ENCODE measurements at places on chromosomes 5 and 9. TPM values are rescaled to one million over a fixed set of nuclear protein-coding genes. Genes with fewer than 3 reads are reported as not detected.

DNA sequence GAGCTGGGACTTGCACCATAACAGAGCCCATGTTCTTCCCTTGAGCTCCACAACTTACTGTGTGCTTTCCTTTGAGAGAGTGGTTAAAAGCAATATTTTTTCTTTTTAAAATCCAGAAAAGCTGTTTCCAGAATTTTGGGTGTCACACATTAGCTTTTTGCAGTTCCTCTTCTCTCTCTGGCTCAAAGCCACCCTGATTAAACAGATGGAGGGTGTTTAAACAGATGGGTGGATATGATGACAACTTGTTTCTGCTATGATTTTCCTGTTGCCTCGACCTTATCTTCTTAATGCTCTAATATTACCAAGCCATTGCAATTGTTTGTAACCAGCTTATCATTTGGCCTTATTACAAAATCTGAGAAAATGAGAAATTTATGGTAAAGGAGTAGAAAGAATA lies 22.9 kb upstream of the CFAP95 start:
- no peaks in the 10 kb centered on the region for H3K36me3 ChIP-seq
- H3K27me3 ChIP-seq = no peaks in the 10 kb centered on the region
- no peaks in the 10 kb centered on the region for H3K4me1 ChIP-seq
- no peak for DNase-seq
- H3K4me3 ChIP-seq = no peak overlapping the region

GRCh38 chr5:137332296-137332695 lies 166.8 kb downstream of the SPOCK1 start:
- peaks cover 2% of the 10 kb centered on the region for H3K27me3 ChIP-seq
- no peaks in the 10 kb centered on the region for H3K36me3 ChIP-seq
- H3K27ac ChIP-seq = no peak overlapping the region
- H3K4me1 ChIP-seq = no peaks in the 10 kb centered on the region
- DNase-seq = no peak
- H3K4me3 ChIP-seq = no peak overlapping the region

DNA sequence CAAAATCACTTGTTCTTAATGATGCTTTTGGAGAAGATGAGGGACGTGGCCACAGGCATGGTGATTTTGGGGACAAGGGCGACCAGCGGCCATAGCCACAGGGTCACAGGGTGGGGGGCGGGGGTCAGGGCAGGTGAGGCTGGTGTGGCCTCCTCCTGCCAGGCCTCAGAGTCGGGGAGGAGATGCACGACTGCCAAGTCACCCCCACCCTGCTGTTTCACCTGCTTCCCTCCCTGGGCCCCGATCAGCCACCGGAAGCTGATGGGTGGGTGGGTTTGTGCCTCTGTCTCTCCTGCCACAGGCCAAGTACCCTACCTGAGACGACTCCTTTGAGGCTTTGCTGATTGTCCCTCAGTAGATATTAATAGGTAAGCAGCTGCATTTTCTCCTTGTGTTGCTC lies 199.3 kb downstream of the PAX5 start:
- no peak overlapping the region for H3K4me3 ChIP-seq
- DNase-seq = no peak
- no peaks in the 10 kb centered on the region for H3K27me3 ChIP-seq
- no peaks in the 10 kb centered on the region for H3K36me3 ChIP-seq
- H3K4me1 ChIP-seq = no peaks in the 10 kb centered on the region

GRCh38 chr5:90347462-90347861 lies 62.1 kb downstream of the CETN3 start:
- no peak for DNase-seq
- no peaks in the 10 kb centered on the region for H3K36me3 ChIP-seq
- H3K27ac ChIP-seq = no peak overlapping the region
- no peaks in the 10 kb centered on the region for H3K27me3 ChIP-seq
- H3K4me3 ChIP-seq = no peak overlapping the region

DNA sequence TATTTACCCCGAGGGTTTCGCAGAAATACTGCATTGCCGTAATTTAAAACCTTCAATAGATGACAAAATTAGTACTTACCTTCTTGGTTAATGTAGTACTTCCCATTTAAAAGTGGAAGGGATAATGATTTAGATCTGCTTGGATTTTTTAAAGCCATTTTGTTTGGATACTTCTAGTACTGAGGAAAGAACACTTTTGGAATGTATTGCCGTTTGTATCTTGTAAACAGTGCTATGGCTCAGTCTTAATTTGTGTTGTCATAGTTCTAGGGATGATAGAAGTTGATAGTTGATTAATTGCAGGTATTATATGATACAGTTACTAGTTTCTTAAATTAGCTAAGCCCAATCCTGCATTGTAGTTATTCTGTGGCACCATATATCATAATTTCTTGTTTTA lies 33.1 kb downstream of the TNPO1 start:
- H3K36me3 ChIP-seq = peaks cover 11% of the 10 kb centered on the region
- H3K27me3 ChIP-seq = no peaks in the 10 kb centered on the region
- DNase-seq = no peak
- H3K4me1 ChIP-seq = peaks cover 73% of the 10 kb centered on the region
- peak overlapping the region; percentile 95 for H3K27ac ChIP-seq

Gene SAPCD2
- total RNA-seq = 0.15 TPM

Gene NTNG2
- total RNA-seq = 0.36 TPM

DNA sequence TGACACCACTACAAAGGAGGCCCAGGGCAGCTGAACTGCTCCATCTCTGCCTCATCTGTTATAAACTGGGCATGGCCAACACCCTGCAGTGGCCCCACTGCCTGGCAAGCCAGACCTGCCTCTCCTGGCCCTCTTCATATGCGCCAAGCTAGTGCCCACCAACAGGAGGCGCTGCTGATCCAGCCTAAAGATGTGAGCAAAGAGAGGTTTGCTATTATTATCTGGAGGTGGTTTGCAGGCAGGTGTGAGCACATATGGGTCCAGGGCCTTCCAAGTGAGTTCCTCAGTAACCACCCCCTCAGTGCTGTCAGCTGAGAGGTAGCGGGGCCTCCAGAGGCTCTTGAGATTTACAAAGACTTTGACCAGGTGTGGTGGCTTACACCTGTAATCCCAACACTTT lies 232.2 kb downstream of the SYK start:
- no peaks in the 10 kb centered on the region for H3K36me3 ChIP-seq
- H3K4me3 ChIP-seq = no peak overlapping the region
- DNase-seq = no peak
- peaks cover 4% of the 10 kb centered on the region for H3K4me1 ChIP-seq
- no peaks in the 10 kb centered on the region for H3K27me3 ChIP-seq

- no peak overlapping the region for H3K4me3 ChIP-seq
- H3K27ac ChIP-seq = no peak overlapping the region
- no peaks in the 10 kb centered on the region for H3K36me3 ChIP-seq
- DNase-seq = no peak
These were observed 10.2 kb upstream of the NTRK2 start for GRCh38 chr9:84659313-84659712.

Gene SLC31A2
- 10.0 TPM for total RNA-seq

- no peak for DNase-seq
- peaks cover 12% of the 10 kb centered on the region for H3K4me1 ChIP-seq
- H3K36me3 ChIP-seq = no peaks in the 10 kb centered on the region
These were observed 583 bp upstream of the TJP2 start for GRCh38 chr9:69173497-69173890.

Gene ACSL6
- total RNA-seq = 2.2 TPM

DNA sequence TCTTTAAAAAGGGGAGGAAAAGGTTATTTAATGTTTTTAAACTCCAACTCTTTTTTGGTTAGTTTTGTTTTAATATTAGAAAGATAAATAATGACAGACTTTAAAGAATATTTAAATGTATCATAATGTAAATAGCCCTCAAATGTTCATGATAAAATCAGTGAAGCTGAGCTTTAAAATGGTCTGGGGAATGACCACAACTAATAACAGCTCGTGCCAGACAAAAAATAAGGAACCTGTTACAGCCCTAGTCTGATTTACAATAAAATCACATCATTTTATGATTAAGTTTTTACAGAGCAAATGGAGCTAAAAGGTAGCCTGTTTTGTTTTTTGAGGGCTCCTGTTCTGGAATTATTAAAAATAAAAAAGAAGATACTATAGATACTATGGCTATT lies 46.1 kb downstream of the VCAN start:
- DNase-seq = no peak
- no peaks in the 10 kb centered on the region for H3K27me3 ChIP-seq
- H3K27ac ChIP-seq = no peak overlapping the region
- no peak overlapping the region for H3K4me3 ChIP-seq
- no peaks in the 10 kb centered on the region for H3K36me3 ChIP-seq

Gene WNT8A
- not detected for total RNA-seq

DNA sequence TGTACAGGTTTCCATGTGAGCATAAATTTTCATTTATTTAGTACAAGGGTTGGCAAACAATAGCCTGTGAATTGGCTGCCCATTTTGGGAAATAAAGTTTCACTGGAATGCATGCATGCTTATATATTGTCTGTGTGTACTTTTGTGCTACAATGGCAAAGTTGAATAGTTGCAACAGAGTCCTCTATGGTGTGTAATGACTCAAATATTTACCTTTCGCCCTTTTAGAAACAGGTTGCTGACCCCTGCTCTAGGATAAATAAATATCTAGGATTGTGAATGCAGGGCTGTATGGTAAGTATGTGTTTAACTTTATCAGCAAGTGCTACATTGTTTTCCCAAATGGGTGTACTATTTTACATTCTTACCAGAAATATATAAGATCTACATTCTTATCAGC lies 47.2 kb downstream of the XRCC4 start:
- H3K27ac ChIP-seq = no peak overlapping the region
- H3K36me3 ChIP-seq = no peaks in the 10 kb centered on the region
- H3K27me3 ChIP-seq = no peaks in the 10 kb centered on the region

DNA sequence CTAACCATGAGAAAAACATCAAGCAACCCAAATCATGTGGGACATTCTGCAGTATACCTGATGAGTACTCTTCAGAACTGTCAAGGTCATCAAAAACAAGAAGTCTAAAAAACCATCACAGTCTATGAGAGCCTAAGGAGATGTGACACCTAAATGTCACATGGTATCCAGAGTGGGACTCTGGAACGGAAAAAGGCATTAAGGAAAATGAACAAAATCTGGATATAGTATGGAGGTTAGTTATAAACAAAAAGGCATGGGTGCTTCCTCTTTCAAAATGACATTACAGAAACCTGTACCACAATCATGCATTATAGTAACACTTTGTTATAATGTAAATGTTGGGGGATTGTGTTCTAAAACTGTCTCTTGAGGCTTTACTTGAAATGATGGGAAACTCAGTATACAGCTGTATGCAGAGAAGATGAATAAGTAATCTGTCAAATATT lies 47.4 kb downstream of the PRKACG start:
- no peak for DNase-seq
- no peak overlapping the region for H3K4me3 ChIP-seq
- H3K27ac ChIP-seq = no peak overlapping the region
- no peaks in the 10 kb centered on the region for H3K27me3 ChIP-seq
- no peaks in the 10 kb centered on the region for H3K4me1 ChIP-seq
- H3K36me3 ChIP-seq = no peaks in the 10 kb centered on the region

GRCh38 chr9:134420281-134420845 lies 94.1 kb downstream of the RXRA start:
- no peaks in the 10 kb centered on the region for H3K27me3 ChIP-seq
- peak overlapping the region; percentile 84 for H3K27ac ChIP-seq
- no peak for DNase-seq
- peaks cover 55% of the 10 kb centered on the region for H3K4me1 ChIP-seq
- no peak overlapping the region for H3K4me3 ChIP-seq

DNA sequence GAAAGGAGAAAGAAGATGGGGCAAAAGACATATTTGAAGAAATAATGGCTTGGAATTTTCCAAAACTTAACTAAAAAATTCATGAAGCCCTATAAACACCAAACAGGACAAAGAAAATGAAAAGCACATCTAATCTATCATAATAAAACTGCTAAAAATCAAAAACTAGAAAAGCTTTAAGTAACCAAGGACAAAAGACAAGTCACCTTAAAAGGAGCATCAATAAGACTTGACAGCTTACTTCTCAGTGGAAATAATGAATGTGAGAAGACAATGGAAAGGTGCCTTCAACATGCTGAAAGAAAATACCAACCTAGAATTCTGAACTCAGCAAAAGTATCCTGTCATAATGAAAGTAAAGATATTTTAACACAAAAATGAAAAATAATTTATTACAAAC lies 27.0 kb downstream of the GTF3C4 start:
- no peaks in the 10 kb centered on the region for H3K4me1 ChIP-seq
- no peak overlapping the region for H3K4me3 ChIP-seq
- H3K27me3 ChIP-seq = no peaks in the 10 kb centered on the region
- H3K27ac ChIP-seq = no peak overlapping the region
- DNase-seq = no peak

- no peaks in the 10 kb centered on the region for H3K27me3 ChIP-seq
- DNase-seq = no peak
- H3K27ac ChIP-seq = no peak overlapping the region
- H3K36me3 ChIP-seq = no peaks in the 10 kb centered on the region
- no peaks in the 10 kb centered on the region for H3K4me1 ChIP-seq
These were observed 7.9 kb upstream of the ENTREP1 start for GRCh38 chr9:69317081-69317480.

DNA sequence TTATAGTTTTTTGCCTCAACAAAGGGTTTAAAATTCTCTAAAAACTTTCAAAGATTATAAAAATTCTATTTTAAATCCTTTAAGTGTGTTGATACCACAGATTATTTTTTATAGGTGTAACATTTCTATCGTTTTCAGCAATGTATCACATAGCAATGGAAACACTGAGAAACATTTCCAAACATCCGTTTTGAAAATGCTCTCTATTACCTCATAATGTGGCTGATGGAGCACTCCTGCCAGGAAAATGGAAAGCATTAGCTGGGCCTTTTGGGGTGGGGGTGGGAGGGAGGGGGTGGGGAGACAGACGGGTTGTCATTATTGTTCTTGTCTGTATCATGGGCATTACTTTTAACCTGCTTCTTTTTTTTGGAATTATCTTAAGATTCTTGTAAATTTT lies 516.5 kb downstream of the ACTL7B start:
- H3K27me3 ChIP-seq = no peaks in the 10 kb centered on the region
- H3K27ac ChIP-seq = no peak overlapping the region
- H3K36me3 ChIP-seq = no peaks in the 10 kb centered on the region
- H3K4me3 ChIP-seq = no peak overlapping the region
- no peak for DNase-seq
- H3K4me1 ChIP-seq = no peaks in the 10 kb centered on the region

DNA sequence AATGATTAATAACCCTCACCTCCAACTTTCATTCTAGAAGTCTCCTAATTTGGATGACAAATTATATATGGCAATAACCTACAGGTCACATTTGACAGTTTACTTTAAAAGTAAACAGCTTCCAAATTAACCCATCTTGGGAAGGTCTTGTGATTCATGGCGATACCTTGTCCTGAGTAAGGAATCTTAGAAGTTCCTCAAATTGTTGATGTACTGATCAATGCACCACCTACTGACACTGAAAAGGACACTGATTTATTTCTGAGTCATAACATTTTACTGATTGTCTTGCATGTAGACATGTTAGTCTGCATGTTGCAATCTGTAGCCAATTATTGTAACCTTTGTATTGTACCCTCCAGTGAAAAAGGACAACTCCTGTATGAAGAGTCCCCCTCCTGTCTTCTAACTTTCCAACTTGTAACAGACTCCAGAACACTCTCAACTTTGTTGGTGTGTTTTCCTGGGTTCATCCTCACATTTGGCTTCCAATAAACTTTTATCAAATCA lies 16.0 kb upstream of the SLC22A5 start:
- H3K27ac ChIP-seq = peak overlapping the region; percentile 12
- H3K4me3 ChIP-seq = no peak overlapping the region
- H3K27me3 ChIP-seq = no peaks in the 10 kb centered on the region
- H3K4me1 ChIP-seq = peaks cover 18% of the 10 kb centered on the region
- H3K36me3 ChIP-seq = peaks cover 36% of the 10 kb centered on the region
- no peak for DNase-seq

Gene CD72
- 0.71 TPM for total RNA-seq

- no peak for DNase-seq
- H3K4me3 ChIP-seq = no peak overlapping the region
- no peak overlapping the region for H3K27ac ChIP-seq
- no peaks in the 10 kb centered on the region for H3K27me3 ChIP-seq
- peaks cover 27% of the 10 kb centered on the region for H3K36me3 ChIP-seq
These were observed 13.1 kb upstream of the IFNA5 start for GRCh38 chr9:21317956-21318923.

Data from psoas muscle (tissue), 8 donors.